ENCODE measurements at places on chromosomes 3 and 15.

DNA sequence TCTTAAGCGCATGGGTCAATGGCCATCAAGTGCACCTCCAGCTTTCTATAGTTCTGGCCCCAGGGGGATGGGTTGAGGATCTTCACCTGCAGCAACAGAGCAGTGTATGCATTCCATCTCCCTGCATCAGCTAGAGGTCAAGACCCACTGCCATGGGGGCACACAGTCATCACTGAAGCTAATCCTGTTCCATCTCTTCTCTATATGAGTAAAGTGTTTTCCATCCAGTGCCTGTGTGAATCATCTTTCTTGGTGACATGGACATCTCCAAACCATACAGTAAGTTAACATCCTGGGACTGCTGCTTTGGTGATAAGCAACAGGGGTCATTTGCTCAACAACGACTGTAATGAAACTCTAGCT, 4.4 kb upstream of the ENTPD3 start:
- no peak for DNase-seq

- DNase-seq: no peak
Observed at GRCh38 chr3:101819649-101820206, 29.6 kb upstream of the NFKBIZ start.

DNA sequence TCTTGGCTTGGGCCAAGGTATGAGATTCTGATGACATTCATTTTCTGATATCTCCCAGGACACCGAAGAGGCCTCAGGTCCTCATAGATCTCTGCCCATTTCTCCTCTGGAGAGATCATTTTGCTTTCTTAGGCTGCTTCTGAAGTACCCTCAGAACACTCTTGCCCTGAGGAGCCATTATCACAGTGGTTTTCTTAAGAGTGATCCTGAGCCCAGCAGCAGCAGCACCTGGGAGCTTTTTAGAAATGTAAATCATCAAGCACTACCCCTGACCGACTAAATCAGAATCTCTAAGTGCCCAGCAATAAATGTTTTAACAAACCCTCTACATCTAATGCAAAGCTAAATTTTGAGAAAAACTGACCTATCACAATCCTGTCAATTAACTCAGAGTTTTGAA, 40.6 kb upstream of the SLC9A9 start:
- DNase-seq: no peak

- no peak for DNase-seq
Observed at GRCh38 chr15:42619656-42620371, 44.4 kb downstream of the STARD9 start.

GRCh38 chr3:47536221-47536891, 22.8 kb upstream of the ELP6 start:
- no peak for DNase-seq

DNA sequence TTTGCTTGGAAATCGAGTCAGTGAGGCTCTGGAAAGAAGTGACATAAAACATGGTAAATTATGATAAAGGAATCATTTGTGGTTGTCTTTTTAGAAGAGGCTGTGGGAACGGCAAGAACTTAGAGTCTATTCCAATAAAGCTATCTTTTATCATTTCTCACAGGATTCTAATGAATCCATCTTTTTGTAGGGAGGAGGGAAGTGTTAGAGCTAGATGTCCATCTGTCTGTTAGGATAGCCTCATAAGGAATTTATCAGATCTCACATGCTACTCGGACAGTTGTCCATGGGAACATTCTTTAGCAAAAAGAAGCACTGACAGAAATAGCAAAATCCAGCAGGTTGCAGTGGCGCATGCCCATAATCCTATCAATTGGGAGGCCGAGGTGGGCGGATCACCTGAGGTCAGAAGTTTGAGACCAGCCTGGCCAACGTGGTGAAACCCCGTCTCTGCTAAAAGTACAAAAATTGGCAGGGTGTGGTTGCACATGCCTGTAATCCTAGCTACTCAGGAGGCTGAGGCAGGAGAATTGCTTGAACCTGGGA, 37.0 kb downstream of the STARD9 start:
- DNase-seq: no peak

DNA sequence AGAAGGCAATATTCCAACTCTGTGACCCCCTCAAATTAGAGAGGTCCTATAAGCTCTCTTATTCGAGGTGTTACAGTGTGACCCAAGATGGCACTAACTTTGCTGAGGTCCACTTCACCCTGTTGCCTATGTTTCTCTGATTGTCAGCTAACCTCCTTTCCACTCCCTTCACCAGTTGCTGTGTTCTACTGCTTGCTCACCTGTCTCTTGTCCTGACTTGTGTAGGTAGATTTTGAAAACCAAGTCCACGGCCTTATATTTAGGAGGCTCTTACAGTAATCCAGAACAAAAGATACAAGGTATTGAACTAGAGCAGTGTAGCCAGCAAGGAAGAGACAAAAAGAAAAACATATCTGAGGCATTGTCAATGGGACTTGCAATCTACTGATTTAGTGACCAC, 20.1 kb upstream of the GSK3B start:
- no peak for DNase-seq

GRCh38 chr15:97547381-97547780, 413.1 kb upstream of the ARRDC4 start:
- no peak for DNase-seq

- no peak for DNase-seq
Observed at GRCh38 chr3:134211797-134212196, 38.9 kb downstream of the RYK start.

DNA sequence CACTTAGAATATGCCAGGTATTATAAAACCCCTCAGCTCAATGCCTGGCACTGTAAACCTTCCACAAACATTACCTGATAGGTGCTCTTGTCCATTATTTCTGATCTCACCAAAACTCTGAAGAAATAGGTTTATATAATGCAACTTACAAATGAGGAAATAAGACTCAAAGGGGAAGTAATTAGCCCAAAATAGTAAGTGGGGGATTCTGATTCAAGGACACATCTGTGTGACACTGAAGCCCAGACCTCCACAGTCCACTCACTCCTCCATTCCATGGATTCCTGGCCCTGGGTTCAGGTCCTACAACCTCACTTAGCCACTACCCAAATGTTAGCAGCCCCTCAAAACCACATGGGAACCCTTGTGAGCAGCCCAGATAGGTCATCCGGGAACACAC, 49.9 kb downstream of the TRANK1 start:
- DNase-seq: no peak

DNA sequence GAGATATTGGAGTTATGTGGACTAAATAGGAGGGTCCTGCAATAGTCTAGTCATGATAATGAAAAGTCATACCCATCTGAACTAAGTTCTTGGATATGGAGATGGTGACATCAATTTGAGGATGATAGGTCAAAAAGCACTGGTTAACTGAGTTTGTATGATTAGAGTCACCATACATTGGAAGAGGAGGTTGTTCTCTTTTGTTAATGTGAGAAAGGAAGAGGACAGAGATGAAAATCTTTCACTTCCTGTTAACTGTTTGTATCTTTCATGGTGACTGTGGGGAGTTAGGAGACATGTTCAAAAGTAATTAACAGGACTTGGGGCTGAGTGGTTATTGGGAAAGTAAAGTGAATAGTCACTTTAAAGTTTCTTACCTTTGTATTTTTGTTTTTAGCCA, 11.1 kb downstream of the TMEM62 start:
- DNase-seq: no peak

DNA sequence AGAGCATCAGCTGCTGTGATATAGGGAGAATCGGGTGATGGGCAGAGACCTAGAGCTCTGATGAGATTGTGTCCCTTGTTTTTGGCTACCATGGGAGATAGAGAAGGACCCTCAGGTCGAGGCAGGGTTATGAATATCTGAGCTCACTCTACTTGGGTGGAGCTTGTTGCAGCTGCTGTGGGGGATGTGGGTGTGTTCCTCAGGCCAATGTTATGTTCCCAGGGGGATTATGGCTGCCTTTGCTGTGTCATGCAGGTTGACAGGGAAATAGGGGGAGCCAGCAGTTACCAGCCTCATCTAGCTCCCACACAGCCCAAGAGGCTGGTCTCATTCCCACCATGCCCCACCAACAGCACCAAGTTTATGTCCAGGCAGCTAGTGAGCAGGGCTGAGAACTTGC, 131.5 kb downstream of the TRIM42 start:
- DNase-seq: no peak

- no peak for DNase-seq
Observed at GRCh38 chr3:159605101-159605500, 383.5 kb upstream of the IL12A start.

DNA sequence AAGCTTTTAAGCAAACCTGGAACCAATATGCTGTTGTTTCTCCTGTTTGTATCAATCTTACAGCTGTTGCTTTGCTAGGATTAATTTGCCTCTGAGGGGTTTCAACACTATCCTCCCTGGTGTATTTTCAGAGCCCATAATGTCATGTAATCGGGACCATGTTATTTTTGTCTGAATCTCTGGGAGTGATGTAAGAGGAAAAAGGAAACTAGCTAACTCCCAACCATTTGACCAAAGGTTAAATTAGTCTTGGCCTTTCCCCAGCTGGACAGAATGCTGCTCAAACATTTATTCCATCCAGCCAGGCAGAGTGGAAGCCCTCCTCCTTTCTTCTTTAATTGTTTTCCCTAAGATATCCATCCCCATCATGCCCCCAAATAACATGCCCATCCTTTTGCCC, 142.2 kb downstream of the ALDH1A2 start:
- DNase-seq: no peak

- no peak for DNase-seq
Observed at GRCh38 chr3:16173283-16174025, 1.0 kb upstream of the GALNT15 start.

DNA sequence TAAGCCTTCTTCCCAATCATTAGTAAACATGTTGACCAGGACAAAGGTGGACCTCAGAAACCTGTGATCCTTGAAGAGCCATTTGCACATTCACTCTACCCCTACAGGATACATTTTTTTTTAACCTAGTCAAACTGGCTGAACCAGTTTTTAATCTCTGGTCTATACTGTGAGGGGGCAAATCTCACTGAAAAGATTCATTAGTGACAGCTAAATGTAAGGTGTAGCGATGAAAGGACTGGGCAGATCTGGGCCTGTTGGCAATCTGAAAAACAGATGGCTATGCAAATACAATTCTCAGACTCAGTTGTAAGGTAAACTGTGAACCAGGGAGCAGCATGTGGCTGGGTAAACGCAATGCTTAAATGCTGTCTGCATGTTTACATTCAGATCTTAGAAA, 75.6 kb upstream of the SNTN start:
- no peak for DNase-seq

DNA sequence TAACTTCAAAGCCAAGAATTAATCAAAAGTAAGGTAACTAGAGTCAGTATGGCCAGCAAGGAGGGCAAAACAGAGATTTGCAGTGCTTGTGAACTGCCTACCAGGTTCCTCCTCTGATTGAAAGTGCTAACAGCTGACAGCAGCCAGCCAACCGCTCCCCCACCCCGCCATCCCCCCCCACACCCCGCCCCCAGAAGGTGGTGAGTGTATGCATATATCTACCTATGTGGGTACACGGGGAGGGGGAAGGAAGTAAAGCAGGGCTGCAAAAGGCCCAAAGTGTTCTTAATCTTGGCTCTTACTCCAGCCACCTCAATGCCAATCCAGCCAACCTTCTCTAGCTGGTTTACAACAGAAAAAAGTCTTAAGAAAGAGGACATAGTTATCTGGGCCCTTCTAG, 50.7 kb downstream of the RAF1 start:
- no peak for DNase-seq

GRCh38 chr3:179179979-179180759, 32.0 kb downstream of the PIK3CA start:
- DNase-seq: no peak

GRCh38 chr15:69465253-69465652, 12.6 kb downstream of the RPLP1 start:
- no peak for DNase-seq

GRCh38 chr15:66399276-66399675, 12.6 kb downstream of the MAP2K1 start:
- DNase-seq: no peak

Data from Right ventricle myocardium superior (tissue), 1 donor.